SW480 (cell line): ENCODE measurements at places on chromosomes 11 and 22.

DNA sequence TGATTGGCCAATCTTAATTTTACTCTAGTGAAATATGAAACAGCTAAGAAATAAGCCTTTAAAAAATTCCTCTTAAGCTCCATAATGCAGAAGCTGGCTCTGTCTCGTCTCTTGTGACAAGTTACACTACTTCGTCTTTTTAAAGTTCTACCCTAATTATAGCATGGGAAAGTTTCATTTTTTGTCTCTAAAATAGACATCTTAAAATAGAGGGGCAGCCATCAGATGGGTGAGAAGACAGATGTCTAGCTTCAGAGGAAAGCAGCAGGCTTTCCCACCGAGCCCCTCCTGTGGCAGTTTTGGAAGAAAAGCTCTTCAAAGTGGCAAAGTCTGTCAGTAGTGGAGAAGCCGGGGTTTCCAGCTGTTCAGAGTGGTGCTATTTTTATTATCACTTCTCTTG, 39.5 kb downstream of the XRRA1 start:
- no peak for DNase-seq

DNA sequence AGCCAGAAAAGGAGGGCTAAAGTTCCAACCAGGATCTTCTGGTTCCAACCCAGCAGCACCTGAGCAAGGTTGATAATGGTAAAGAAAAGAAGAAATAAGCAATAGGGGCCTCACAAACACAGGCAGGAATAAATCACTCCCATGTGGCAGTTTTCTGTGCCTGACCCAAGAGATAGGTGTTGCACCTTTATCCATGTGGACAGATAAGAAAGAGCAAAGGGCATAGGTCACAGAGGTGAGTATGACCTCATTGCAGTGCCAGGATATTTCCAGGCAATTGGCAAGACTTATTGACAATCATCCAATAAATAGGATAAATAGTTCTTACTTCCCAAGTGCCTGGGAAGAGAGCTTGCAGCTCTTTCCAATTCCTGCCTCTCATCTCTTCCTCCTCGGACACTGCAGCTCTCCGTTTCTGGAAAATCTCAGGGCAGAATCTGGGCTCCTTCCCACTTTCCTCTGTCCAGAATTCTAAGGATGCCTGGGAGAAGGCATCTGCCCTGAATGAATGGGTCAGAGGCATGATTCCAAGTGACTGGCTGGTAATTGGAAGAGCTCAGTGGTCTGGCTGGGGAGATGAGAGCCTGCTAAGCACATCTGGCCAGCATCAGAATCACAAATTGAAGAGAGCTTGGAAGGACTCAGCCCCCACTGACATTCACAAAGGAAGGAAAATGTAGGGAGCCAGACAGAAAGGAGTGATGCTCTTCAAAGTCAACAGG, 14.5 kb upstream of the LRRC55 start:
- no peak for DNase-seq

- peak; percentile 18 for DNase-seq
Observed at GRCh38 chr11:78354408-78355308, 63.0 kb downstream of the GAB2 start.

- no peak for DNase-seq
Observed at GRCh38 chr22:25762147-25762546, 20.2 kb downstream of the MYO18B start.

DNA sequence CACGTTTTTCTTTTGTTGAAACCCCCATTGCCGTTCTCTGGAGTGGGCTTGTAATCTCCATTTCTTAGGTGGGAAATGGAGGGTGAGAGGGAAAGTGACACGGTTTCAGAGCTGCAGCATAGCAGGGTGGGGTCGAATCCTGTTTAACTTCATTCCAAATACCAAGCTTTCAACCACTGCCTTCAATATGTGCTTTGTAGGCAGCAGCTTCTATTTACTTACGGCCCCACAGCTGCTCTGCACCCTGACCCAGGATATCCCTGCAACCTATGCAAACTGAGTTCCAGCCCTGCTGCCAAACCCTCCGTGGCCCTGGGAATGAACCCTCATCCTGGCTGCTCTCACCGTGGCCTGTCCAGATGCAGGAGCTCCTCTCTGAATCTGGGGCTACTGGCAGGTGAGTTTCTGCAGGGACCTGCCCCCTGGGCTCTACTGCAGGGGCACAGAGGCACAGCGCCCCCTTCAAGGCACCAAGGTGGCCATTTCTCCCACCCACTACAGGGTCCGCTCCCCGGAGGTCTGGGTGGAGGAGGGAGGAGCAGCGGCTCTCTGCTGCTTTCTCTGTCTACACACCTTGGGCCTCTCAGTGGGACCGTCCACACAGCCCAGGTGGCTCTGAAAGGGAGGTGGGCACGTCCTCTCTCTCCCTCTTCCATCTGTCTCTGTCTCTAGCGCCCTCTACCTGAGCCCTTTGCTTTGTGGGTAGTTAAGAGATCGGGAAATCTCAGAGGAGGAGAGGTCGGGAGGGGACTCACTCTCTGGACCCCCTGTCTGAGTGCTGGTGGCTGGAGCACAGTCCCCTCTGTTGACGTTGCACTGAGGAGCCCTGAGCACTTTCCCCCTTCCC, 279.1 kb downstream of the BRD1 start:
- no peak for DNase-seq

DNA sequence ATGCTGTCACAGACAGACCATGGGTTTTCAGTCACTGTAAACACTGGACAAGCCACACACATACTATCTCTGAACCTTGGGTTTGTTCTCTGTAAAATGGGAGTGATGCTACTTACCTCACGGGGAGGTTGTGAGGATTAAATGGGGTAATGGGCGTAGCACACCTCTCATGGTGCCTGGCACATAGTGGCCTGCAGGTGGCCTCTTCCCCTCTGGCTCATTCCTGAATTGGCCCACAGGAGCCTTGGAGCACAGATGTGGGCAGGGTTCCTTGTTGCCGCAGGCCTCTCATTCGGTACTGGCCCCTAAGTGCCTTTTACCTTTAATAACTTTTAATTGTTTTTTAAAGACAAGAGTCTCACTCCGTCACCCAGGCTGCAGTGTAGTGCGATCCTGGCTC, 11.7 kb downstream of the MICAL2 start:
- DNase-seq, result no peak

- DNase-seq, result no peak
Observed at GRCh38 chr11:9386901-9387300, 2.4 kb downstream of the IPO7 start.

DNA sequence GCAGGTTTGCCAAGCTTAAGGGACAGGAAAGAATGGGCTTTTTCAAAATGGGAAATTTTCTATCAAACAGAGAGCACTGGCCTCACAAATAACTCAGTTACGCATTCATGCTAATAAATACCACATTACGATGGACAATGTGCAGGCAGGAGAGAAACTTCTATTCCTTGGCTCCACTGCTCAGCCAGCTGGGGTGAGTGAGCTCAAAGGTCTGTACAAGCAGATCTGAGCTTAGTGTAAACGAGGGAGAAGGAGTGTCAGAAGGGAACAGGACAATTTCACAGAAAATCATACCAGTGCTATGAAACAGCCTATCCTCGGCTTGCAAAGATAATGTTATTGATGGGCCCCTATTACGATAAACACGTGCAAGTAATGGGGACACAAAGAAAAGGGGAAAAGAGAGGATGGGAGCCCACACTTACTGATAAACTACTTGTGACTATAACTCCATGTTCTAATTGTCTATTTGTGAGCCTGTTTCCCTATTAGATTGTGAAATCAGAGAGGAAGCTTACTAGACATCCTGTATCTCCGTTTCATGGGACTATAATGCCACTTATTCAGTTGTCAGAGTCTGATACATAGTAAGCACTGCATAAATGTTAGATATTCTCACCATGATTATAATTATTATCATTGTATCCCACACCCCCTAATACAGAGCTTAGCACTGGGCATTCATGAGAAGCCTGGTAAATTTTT, 46.3 kb downstream of the AMOTL1 start:
- DNase-seq, result no peak

GRCh38 chr11:46951864-46952263, 15.3 kb downstream of the CSTPP1 start:
- no peak for DNase-seq

- DNase-seq, result no peak
Observed at GRCh38 chr11:65886826-65887722, 1.2 kb downstream of the FIBP start.
